ENCODE measurements at places on chromosomes 12 and 14. TPM values are rescaled to one million over a fixed set of nuclear protein-coding genes. Genes with fewer than 3 reads are reported as not detected.
A peak's percentile ranks its signal among the peaks of the same experiment; 100 is the strongest.

Gene JAG2
- polyA plus RNA-seq = 0.60 TPM

DNA sequence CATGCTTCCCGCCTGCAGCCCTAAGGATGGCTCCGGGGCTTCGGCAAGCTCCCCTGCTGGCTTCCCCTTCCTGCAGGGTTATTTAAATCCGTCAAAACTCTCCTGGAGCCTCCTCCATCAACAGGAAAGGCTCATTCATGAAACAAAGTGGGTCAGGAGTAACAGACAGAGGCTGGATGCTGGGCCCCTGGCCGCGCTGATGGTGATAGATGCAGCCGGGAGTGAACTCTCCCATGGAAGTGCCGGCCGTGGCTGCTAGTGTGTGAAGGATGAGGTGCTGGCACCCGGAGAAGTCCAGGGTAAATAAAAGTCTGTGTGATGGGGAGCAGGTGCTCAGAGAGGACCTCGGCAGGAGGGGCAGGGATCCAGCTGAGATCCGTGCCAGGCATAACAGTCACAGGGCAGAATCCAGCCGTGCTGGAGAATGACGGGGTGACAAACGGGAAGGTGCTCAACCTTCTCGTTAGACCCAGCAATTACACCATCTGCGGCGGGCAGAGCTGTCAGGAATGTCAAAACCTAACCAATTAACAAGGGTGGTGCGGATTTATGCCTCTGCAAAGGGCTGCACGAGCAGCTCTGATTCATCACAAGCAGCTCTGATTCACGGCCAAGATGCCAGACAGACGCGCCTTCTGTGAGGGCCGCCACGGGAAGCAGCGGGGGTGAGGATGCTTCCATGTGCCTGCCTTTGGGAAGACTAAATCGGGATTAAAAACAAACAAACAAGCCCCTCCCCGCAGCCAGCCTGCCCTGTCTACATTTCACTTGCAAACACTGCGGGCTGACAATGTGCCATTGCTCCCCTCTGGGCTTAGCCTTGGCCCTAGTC is 55.6 kb downstream of the SYNE3 start:
- DNase-seq = peak; percentile 88

Gene RIN3
- polyA plus RNA-seq = 6.0 TPM

Gene MYO1H
- polyA plus RNA-seq = not detected

DNA sequence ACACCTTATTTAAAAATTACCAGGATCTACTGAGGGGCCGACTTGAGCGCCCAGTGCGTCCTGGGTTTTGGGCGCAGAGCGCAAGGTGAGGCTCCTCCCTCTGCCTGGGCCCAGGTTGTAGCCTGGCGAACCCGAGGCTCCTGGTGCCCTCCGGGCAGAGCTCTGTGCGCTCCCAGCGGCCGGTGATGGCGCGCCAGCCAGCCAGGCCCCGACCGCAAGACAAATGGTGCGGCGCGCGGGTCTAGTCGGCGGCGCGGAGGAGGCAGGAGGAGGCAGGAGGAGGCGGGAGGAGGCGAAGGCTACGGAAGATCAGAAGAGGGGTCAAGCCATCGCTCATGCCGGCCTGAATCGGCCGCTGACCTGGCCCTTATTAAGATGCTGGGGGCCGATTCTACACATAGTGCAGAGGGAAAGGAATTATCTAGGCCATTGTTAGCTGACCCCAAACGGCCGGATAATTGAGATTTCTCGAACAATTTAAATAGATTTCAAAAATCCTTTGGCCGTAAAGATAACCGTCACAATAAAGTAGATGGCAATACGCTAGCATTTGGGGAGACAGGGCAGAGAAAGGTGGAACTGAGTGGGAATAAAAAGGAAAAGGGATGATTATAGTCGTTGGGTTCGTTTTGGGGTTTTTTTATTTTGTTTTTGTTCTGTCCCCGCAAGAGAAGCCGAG is 2.8 kb downstream of the TBX5 start:
- DNase-seq = no peak

Gene DLK1
- 0.46 TPM for polyA plus RNA-seq

Gene SMIM41
- not detected for polyA plus RNA-seq

- DNase-seq = no peak
Measured at GRCh38 chr12:73266206-73266605, 994.0 kb downstream of the TRHDE start.

Gene NPAS3
- 0.36 TPM for polyA plus RNA-seq

Gene GPRC5D
- polyA plus RNA-seq = not detected

- DNase-seq = no peak
Measured at GRCh38 chr14:92459030-92459949, 54.3 kb upstream of the RIN3 start.

GRCh38 chr12:67052981-67053380 is 216.2 kb upstream of the CAND1 start:
- DNase-seq = no peak

Gene GPR84
- 0.69 TPM for polyA plus RNA-seq

DNA sequence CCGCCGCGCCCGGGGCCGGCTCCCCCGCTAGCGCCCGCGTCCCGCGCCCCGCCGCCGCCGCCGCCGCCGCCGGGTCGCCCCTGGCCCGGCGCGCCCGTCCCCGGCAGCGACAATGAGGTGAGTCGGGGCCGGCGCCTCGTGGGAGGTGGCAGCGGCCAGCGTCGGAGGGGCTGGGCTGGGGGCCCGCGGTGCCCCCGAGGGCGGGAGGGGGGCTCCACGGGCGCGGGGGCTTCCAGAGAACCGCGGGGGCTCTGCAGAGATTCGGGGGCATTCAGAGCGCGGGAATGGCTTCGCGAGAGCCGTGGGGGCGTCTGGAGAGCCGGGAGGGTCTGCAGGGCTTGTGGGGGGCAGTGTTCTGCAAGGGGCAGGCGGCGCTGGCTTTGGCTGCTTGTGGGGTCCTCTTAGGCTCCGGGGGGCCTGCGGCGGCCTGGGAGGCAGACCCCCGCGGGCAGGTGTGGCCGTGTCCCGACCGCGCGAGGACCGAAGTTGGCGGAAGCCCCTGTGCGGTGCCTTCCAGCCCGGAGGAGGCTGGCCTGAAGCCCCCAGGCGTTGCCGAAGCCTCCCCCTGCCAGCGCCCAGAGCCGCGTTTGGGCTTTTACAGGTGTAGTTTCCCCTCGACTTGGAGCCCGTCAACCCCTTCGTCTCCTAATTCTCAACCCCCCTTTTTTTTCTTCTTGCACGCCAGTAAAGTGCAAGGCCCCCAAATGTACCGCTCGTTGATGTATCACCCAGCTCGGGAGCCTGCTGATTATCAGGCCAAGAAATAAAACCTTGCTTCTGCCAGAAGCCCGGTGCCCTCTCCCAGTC is 93.1 kb upstream of the EVL start:
- no peak for DNase-seq

Gene BMP4
- 12.0 TPM for polyA plus RNA-seq

- no peak for DNase-seq
Measured at GRCh38 chr14:95928751-95929150, 52.1 kb downstream of the TUNAR start.

Gene RERGL
- not detected for polyA plus RNA-seq

DNA sequence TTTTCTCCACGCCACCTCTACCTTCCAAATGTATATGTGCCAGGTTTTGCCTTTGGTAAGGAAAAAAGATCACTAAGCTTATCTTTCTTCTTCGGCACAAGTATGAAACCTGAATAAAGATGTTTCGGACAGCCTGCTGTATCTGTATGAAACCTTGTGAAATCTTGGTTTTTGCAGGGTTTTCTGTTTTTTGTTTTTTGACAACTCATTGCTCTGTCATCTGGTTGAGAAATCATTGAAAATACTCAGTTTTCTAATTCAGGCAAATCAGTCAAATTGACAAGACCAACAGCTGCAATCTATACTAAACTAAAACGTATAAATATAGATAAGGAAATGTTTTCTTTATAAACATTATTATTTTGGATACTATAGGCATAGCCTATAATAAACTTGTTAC is 63.1 kb upstream of the FGD4 start:
- no peak for DNase-seq

DNA sequence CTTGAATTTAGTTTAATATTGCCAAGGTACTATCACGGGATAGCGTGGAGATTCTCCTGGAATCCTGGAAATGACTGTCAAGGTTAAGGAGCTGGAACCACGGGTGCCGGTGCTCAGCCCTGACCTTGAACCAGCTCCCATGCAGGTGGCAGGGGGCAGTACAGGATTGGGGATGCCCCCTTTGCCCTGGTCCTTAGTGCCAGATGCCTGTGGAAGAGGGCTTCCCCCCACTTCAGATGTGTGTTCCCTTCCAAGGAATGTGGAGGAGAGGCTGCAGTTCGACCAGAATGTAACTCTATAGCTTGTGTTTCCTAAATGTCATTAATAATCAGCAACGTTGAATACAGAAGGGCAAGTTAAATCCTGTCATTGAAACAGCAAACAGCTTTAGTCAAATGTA is 258.9 kb downstream of the VRK1 start:
- DNase-seq = no peak

DNA sequence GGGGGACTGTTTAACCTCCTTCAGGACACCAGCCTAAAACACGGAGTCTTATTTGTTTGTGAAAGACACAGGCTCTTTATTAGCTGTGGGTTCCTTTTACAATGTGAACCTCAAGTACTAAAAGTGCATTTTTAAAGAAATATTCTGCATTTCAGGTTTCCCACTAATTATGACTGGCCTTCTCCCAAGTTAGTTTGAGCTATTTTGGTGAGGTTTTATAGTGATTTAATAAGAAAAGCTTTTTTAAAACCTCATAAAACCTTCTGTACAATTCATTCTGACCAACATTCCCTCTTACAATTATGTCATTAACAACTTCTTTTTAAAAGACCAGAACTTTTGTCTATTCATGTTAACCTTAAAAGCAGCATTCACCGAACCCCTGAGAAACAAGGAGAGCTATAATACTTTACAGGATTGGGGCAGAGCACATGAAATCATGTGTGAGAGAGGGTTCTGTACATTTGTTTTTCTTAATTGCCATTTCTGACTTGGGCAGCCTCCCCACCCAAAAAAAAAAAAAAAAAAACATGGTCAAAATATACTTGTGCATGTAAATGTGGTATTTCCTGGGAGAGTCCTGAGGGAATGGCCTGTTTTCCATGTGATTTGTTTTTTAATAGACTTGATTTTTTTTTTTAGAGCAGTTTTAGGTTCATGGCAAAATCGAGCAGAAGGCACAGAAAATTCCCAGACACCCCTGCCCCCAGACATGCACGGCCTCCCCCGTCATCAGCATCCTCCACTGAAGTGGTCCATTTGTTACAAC is 169.5 kb downstream of the CHST11 start:
- no peak for DNase-seq

DNA sequence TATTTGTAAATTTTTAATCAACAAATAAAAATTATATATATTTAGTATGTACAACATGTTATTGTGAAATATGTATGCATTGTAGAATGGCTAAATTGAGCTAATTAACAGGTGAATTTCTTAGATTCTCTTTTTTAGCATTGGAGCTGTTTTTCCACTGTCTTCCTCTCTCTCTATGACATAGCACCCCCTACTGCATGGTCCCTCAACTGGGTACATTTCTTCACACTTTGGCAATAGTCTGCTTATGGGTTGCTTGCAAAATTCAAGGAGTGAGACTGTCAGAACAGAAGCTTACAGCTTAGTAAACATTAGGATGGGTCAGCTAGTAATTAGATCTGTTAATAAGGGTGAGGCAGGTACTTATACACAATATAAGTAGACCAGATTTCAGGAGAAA is 658.5 kb upstream of the MGAT4C start:
- no peak for DNase-seq

DNA sequence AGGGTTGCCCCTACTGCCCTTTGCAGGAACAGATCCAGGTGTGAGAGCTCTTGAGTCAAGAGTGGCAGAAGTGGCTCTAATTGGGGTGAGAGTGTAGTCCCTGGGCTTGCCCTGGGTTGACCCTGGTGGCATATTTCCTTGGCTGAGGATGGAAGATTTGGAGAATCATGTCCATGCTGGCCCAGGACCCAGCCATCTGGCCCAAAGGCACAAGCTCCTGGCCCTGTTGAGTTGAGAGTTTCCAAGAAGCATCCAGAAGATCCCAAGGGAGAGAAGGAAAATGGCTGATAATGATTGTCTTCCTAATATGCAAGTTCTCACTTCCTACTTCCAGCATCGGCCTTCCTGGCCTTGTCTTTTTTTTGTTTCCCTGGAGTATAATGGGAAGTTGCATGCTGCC is 55.5 kb upstream of the SRSF5 start:
- DNase-seq = no peak

Gene NTF3
- not detected for polyA plus RNA-seq

- no peak for DNase-seq
Measured at GRCh38 chr12:109877504-109878246, 2.7 kb downstream of the GLTP start.

DNA sequence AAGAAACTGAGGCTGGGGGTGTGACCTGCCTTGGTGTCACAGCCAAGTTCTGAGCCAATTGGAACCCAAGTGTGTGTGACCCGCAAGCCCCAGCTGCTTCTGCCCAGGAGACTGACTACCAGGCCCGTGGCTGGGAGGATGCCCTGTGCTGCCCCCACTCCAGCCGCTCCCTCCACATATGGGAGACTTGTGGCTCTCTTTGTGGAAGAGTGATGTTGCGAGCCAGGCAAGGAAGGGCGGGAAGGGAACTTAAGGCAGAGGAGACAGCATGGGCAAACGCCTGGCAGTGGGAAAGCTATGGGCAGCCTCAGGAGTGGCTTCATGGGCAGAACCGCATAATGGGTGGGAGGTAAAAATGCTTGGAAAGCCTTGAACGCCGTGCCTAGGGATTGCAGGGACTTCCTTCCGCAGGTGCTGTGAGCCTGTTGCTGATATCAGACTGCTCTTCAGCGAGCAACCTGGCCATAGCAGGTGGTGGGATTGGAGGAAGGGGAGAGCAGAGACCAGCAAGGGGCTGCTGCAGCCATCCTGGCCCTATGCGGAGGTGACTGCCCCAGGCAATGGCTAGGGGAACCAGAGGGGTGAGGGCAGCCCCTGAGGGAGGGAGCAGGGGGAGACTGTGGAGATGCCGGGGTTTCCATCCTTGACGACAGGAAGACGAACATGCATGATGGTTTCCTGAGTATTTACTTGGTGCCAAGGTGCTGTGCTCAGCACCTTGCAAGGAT is 115.7 kb downstream of the LGMN start:
- DNase-seq = peak; percentile 50

DNA sequence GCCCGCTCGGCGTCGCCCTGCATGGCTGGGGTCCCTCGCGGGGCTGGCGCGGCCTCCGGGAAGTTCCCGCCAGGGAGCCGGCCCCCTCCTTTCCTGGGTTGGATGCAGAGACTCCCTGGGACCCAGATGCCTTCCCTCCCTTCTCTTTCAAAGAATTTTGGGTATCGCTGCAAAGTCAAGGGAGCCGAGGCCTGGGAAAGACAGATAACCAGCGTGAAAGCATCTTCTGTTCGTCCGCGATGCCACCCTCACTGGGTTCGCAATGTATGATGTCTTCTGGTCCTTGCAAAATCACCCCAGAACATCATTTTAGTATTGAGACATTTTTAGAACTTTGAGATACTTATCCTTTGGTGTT is 451 bp downstream of the IRAK3 start:
- no peak for DNase-seq
